Midbrain (tissue), 1 donor: ENCODE measurements at places on chromosomes 12 and 14.

- DNase-seq, result no peak
Observed at GRCh38 chr12:84508851-84509260, 403.7 kb downstream of the SLC6A15 start.

DNA sequence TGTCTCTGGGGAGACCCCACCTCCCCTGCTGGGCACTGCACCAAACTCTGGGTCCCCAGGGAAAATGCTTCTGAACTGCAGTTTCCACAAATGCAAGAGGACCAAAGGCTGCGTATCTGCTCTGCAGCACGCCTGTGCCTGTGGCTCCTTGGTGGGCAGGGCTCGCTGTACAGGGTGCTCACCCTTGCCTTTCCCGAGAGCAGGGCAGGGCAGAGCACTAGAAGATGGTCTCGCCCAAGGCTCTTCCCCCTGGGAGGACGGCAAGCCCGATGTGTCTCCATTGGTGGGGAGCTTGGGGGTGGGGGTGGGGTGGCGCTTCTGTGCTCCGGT lies 175.3 kb upstream of the RTL1 start:
- no peak for DNase-seq

GRCh38 chr12:45725631-45726602 lies 3.6 kb upstream of the ARID2 start:
- DNase-seq, result peak; percentile 73

DNA sequence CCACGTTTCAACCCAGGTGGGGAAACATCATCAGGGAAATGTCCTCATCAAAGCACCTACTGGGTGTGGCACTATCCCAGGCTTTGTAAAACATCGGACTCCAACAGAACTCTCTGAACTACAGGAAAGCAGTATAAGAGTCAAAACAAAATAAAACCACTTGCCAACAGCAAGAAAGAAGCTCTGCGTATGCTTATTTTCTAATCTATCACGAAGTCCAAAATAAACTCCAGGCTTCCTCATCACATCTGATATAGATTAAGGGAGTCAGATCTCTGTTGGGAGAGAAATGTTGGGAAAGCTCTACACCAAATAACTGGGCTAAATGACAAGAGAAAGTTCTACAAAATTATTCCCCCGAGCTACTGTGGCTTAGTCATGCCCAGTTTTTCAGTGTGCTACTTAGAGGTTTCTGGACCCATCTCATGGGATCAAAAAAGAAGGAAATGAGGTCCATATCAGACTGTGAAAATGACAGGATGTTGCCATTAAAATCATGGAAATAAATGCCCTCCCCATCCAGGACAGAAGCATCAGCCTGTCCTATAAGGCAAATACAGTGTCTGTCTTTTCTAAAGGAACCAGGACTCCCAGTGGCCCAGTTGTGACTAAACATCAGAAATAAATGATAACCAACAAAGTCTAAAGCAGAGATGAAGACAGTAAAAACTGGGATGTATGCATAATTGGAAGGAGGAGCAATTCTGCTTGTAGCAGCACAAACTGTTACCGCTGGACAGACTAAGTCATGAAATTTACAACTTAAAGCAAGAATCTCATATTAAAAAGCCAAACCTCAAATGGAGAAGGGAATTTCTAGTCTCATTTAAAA lies 149.5 kb downstream of the STXBP6 start:
- peak; percentile 12 for DNase-seq

GRCh38 chr12:127411166-127411915 lies 855.6 kb upstream of the TMEM132C start:
- no peak for DNase-seq

DNA sequence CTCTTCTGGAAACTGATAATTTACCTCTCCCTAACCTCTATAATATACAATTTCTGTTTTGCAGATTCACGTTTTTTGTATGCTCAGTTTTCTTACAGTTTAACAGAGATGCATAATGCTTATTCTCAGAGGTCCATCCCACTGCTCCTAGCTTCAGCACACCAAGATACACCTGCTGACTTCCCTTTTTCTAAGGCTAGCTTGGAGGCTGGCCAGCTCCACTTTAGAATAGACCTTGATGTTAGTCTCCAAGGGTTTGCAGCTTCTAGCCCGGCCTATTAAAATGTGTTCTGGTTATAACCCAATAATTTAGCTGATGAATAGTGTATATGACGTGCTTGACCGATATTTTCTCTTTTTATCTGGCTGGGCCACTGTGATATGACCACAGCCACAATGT lies 261.2 kb downstream of the EGLN3 start:
- no peak for DNase-seq

- no peak for DNase-seq
Observed at GRCh38 chr12:63325757-63326156, 174.8 kb upstream of the AVPR1A start.

GRCh38 chr14:37230551-37231194 lies 32.9 kb downstream of the MIPOL1 start:
- peak; percentile 69 for DNase-seq

DNA sequence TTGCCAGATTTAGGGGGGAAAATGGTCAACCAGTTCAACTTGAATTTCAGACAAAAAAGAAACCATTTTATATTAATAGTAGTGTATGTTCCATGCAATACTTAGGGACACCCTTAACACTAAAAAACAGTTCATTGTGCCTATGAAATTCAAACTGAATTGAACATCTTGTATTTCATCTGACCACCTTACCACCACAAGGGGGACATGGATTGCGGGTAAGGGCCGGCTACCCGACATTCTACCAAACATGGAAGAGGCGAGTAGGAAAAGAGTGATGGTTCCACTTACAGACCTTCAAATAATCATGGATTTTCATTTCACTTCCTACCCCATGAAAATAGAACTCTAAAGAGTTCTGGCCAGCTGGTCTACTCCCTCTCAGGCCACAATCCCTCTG lies 10.3 kb upstream of the STK38L start:
- DNase-seq, result no peak

DNA sequence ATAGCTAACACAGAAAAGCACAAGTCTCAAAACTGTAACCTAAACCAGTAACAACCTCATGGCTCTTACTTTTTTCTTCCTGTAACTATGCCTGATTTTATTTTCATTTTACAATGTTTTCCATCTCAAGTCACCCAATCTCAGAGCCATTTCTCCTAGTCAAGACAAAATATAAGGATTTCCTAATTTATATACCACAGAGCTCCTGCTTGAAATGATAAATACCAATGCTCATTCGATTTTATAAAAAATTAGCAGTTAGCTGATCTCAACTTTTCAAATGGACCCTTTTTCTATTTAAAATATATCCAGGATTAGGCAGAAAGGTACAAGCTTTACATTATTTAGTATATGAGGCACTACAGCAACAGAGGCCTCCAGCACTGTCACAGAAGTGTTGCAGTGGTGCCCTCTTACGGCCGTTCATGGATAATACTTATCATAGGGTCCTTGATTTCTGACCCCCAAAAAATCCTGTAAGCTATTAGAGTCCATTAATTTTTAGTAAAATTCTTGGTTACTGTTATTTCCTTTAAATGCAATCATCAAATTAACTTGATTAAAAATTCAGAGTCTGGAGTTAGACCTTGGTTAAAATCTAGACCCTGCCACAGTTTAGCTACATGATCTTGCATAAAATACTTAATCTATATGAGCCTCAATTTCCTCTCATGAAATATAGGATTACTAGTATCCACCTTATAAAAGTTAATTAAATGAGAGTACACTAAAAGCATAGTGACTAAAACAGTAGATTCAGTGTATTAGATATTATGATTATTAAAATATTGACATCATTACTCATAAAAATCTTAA lies 68.3 kb downstream of the SEC23A start:
- DNase-seq, result peak; percentile 28

DNA sequence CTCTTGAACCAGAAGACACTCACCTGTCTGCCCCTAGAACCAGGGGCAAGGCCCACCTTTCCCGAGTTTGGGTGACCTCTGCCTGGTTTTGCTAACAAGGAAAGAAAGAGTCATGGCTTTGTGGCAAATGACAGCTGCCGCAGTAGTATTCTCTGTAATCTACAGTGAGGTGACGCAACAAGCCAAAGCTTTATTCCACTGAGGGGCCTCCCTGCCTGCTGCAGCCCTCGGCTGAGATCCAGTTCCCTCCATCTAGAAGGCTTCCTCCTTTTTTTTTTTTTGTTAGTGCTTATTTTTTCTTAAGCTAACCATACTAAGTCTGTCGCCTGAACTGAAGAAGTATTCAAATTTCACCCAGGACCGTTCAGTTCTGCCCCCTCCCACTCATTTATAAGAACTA lies 142.3 kb upstream of the TMCC3 start:
- no peak for DNase-seq
